ENCODE measurements at places on chromosomes 2 and 18.
A peak's percentile ranks its signal among the peaks of the same experiment; 100 is the strongest.

DNA sequence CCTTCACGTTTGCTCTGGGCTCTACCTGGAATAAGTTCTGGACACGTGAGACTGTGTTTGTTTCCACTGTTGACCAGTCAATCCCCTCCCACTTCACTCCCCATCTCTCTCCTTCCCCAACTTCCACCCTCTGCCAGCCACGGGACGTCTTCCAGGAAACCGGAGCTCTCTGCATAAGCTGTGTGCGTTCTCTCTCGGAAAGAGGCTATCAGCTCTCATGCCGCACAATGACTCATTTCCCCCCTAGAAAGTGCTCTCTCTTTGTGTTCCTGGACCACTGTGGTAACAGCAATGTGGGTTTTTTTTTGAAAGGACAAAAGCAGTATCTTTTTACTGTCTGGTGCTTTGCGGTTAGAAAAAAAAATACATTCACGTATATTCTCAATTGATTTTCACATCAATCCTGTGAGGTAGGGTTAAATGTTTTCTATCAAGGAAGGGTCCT is 10.2 kb downstream of the PROKR1 start:
- peak; percentile 16 for DNase-seq

GRCh38 chr2:6202756-6203155 is 510.6 kb downstream of the SOX11 start:
- no peak for DNase-seq

DNA sequence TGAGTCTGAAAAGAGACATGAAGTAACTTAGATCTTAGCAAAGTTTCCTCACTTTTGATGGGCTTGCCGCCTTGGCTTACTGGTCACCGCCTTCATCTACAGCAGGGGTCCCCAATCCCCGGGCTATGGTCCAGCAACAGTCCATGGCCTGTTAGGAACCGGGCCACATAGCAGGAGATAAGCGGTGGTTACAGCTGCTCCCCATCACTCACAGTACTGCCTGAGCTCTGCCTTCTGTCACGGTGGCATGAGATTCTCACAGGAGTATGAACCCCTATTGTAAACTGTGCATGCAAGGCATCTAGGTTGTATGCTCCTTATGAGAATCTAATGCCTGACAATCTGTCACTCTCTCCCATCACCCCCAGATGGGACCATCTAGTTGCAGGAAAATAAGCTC is 72.9 kb downstream of the BIN1 start:
- DNase-seq = no peak

- DNase-seq = no peak
Measured at GRCh38 chr18:32391126-32391525, 79.6 kb downstream of the GAREM1 start.

- DNase-seq = no peak
Measured at GRCh38 chr2:128834880-128835252, 516.2 kb upstream of the HS6ST1 start.

DNA sequence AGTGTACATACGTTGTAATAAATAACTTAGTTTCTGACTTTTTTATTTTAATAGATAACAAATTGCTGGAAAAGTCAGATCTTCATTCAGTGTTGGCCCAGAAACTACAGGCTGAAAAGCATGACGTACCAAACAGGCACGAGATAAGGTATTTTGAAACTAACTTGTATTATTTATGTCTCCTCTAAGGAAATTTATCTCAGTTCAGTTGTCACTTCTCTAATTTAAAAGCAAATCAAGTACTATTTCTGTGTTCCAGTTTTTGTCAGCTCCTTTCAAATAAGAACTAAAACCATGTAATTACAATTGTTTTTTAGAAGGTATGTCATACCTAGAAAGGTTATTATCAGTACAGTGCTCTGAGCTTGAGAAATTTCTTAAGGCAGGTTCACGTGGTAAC is 4.6 kb downstream of the ATG16L1 start:
- no peak for DNase-seq

GRCh38 chr2:55627915-55628314 is 10.5 kb upstream of the PPP4R3B start:
- DNase-seq = no peak

DNA sequence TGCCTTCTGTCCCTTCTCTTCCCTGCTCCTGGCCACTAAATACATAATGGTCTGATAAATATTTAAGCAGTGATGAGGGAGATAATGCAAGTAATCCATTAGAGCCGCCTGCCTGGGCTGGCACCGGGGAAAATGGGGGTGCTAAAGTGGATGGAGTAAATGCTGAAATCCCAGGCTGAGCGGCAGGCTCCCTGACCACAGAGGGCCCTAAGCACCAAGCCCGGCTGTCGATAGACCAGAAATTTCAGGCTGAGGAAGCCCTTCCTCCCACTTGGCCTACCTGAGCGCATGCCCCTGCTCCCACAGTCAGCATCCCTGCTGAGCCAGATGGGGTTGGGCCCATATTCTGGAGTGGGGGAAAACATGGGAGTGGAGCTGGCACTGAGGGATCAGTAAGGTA is 197.5 kb upstream of the SKOR2 start:
- no peak for DNase-seq

DNA sequence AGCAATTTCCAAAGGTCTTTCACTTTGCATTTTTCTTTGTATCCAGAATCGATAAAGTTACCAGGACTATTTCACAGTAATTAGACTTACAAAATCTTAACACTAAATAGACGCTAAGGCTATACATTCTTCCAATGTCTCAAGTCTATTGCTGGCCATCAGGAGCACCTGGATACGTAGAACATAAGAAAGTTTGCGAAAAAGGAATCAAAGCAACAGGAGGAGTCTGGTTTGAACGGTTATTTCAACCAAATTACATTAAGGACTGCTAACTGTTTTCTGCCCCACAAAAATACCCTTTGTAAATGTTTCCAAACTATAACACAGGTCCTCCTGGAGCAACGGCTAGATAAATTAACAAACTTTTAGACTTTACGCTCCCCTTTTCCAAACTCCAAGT is 1.4 kb upstream of the HNRNPA3 start:
- no peak for DNase-seq

DNA sequence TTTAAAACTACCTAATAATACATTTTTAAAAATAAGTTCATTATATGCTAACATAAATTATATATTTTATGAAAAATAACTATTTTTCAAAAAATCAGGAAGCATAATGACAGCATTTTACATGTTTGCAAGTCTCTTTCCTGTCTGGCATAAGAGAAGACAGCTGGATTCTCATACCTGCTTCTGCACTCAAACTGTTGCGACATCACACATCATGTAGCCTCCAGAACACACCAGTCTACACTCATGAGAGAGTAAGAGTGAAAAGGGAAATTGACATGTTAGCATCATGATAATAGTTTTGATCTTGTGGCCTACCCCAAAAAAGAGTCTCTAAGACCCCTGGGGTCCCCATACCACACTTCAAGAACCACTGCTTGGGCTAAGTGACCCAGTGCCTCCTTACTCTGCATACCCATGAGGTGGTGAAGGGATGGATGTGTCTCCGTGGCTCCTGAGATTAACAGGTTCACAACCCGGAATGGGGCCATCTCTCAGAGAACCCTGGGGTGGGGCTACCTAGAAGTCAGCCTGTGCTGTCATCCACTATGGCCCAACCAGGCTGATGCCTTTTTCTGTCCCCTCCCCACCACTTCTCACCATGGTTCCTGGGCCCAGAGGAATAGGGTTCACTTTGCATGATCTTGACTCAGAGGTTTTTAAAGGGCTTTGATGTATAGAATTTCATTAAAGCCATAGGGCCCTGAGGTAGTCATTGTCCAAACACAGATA is 102.6 kb upstream of the DAPL1 start:
- DNase-seq = no peak

GRCh38 chr18:79422022-79422782 is 26.5 kb downstream of the NFATC1 start:
- no peak for DNase-seq

DNA sequence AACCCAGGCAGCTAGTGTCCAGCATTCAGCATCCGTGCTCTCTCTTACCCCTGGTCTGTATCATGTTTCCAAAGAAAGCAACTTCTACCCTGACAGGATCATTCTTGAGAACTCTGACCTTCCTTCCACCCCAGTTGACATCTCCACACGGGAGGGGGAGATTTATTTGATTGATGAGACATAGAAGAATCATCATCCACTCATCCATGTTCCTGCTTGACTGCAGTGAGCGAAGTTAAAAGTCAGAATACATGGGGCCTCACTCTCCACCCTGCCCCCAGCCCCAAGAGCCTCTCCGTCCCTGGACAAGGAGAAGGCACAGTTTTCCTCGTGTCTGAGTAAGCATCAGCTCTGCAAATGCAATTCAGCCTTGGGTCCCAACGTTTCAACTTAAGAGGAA is 356.0 kb upstream of the TNP1 start:
- DNase-seq = no peak

GRCh38 chr18:9838144-9838877 is 47.5 kb upstream of the TXNDC2 start:
- DNase-seq = no peak

GRCh38 chr2:238945433-238946150 is 97.7 kb downstream of the TWIST2 start:
- no peak for DNase-seq

DNA sequence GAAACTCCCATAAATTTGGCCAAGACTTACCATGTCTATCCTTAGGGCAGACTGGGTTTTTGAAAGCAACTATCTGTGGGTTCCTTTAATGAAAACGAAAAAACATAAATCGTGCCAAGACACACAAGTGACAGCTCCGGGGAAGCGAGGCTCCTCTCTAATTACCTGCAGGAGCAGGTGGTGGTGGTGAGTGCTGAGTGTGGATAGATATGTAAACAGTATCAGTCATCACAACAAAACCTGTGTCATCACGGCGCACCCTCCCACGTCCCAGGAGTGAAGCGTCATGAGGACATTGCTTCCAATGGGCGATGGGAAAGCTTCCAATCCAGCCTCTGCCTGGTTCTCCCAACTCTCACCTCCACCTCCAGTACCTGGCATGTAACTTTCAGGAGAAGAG is 31.3 kb downstream of the ACKR3 start:
- DNase-seq = no peak

DNA sequence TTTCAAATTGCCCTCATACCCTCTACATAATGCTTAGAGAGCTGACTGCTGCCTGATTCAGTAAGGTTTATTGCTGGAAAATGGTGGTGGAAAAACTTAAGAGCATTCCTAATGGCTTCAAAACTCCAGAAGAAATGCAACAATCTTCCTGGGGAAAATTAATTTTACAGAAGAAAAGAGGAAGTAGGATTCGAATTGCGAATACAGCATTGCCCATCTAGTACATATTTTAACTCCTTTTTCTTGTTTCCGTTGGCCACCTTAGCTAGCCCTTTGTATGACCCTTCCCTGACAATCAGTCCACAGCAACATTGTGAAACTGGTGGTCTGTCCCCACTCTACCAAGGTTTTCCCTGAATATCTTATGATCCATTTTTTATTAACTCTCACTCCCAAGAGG is 224.7 kb downstream of the MTX2 start:
- no peak for DNase-seq

- no peak for DNase-seq
Measured at GRCh38 chr2:38718601-38719000, 32.6 kb downstream of the SRSF7 start.

DNA sequence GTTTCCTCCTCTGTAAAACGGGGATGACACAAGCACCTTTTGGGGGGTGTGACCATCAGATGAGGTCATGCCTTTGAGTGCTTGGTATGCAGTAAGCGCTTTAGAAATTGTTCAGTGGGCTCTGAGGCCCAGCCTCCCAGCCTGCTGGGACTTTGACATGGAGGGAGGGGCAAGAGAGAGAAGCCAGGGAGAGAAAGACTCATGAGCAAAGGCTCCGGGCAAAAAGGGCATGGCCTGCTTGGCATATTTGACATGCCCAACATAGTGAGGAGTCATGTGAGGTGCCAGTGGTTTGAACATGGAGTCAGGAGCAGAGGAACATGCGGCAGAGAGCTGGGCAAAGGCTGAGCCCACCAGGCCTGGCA is 14.0 kb downstream of the TNS1 start:
- DNase-seq = no peak

GRCh38 chr2:219358170-219359075 is 25.9 kb upstream of the RESP18 start:
- no peak for DNase-seq

- no peak for DNase-seq
Measured at GRCh38 chr2:16201848-16202247, 261.5 kb downstream of the MYCN start.

DNA sequence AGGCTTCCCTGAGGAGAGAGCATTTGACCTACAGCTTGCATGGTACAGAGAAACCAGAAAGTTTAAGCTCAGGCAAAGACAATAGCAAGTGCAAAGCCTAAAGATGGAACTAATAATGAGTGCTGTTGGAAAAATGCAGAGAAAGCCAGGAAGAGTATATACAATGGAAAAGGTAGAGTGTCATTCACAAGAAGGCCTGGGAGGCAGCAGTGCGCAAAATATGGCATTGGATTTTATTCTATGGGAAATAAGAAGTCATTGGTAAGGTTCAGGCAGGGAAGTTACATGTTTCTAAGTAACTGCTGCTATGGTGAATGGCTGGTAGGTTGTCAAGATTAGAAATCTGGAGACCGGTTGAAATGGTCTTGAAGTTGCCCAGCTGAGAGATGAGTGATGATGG is 2167.3 kb upstream of the CELF4 start:
- DNase-seq = no peak

DNA sequence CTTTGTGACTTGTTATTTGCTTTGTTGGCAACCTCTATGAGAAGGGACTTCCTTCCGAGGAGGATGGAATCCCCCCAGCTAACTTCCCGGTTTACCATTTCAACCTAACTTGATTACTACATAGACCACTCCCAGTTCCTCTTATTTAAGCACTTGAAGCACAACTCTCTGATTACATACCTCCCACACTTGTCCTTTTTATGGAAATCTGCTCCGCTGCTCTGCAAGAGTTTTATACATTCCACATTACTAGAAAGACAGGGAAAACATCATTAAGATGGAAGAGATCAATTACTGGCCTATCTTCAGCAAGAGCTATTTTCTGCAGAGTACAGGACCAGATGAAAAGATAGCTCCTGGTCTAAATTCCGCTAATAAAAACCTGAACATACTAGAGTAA is 160.0 kb upstream of the PGAP1 start:
- no peak for DNase-seq

GRCh38 chr2:102749938-102750337 is 11.9 kb upstream of the TMEM182 start:
- DNase-seq = no peak

DNA sequence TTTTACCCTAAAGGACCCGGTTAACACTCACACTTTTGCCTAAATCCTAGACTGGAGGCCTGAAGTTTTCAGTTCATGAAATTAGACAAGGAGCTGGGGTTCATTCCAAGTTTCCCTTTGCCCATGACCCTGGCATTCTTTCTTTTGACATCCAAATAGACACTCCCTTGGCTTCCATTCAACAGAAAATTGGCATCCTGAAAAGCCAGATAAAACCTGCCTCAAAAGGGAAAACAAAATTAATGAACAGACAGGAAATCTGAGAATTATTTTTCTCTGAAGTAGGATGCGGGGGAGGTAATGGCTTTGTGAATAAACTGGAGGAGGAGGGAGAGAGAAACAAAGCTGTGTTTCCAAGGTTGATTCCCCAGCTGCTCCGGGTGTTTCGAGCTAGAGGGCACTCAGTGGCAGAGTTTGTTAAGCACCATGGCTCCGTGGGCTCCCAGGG is 41.0 kb downstream of the SPP2 start:
- DNase-seq = no peak

Data from stimulated activated CD4-positive, alpha-beta T cell treated with anti-CD3 and anti-CD28 coated beads, Interleukin-12 subunit alpha, Interleukin-12 subunit beta, amount 100 ng/mL, for 4 hours (primary cell).